ENCODE measurements at places on chromosomes 11 and 22. TPM values are rescaled to one million over a fixed set of nuclear protein-coding genes. Genes with fewer than 3 reads are reported as not detected.

- no peaks in the 10 kb centered on the region for H3K27me3 ChIP-seq
- H3K36me3 ChIP-seq = no peaks in the 10 kb centered on the region
- H3K4me1 ChIP-seq = no peaks in the 10 kb centered on the region
- no peak overlapping the region for H3K27ac ChIP-seq
Observed at GRCh38 chr22:44497218-44497904, 672 bp downstream of the RTL6 start.

Gene CHRDL2
- not detected for total RNA-seq

DNA sequence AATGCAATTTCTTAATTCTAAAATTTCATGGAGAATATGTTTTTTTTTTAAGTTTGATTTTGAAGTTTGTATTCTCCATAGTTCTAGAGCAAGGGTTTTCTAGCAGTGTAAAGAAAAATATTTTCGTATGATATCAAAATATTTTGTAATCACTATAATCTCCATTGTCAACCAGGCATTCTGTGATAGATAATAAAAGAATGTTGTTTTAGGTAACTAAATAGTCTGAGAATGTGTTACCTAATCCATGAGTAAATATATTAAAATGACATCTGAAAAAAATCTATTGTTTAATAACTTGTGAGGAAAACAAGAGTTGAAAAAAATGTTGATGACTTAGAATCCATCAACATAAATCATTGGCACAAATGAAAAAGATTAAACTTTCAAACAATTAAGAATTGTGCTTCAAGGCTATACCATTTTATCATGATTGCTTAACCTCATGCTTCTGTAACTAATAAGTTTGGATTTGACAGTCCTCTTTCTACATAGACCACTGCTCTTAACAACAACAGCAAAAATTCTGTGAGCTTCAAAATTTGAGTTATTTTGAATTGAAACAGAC lies 2211.8 kb downstream of the LRRC4C start:
- no peak overlapping the region for H3K27ac ChIP-seq
- H3K27me3 ChIP-seq = no peaks in the 10 kb centered on the region
- no peak for DNase-seq

Gene TNRC6B
- 31.5 TPM for total RNA-seq

Gene CDON
- total RNA-seq = 0.21 TPM

GRCh38 chr11:121134741-121135312 lies 33.8 kb downstream of the TECTA start:
- no peak overlapping the region for H3K4me3 ChIP-seq
- no peaks in the 10 kb centered on the region for H3K27me3 ChIP-seq
- H3K27ac ChIP-seq = no peak overlapping the region
- H3K36me3 ChIP-seq = no peaks in the 10 kb centered on the region

- DNase-seq = no peak
- H3K27me3 ChIP-seq = no peaks in the 10 kb centered on the region
- peaks cover 15% of the 10 kb centered on the region for H3K4me1 ChIP-seq
- no peak overlapping the region for H3K4me3 ChIP-seq
Observed at GRCh38 chr11:66055021-66055420, 2.9 kb downstream of the SF3B2 start.

Gene CYTH4
- total RNA-seq = 26.0 TPM

Gene STX5
- total RNA-seq = 28.6 TPM

GRCh38 chr22:20783844-20784723 lies 10.2 kb downstream of the SERPIND1 start:
- no peak overlapping the region for H3K4me3 ChIP-seq
- H3K27me3 ChIP-seq = no peaks in the 10 kb centered on the region
- peak overlapping the region; percentile 21 for H3K27ac ChIP-seq
- peak; percentile 28 for DNase-seq
- peaks cover 7% of the 10 kb centered on the region for H3K4me1 ChIP-seq

DNA sequence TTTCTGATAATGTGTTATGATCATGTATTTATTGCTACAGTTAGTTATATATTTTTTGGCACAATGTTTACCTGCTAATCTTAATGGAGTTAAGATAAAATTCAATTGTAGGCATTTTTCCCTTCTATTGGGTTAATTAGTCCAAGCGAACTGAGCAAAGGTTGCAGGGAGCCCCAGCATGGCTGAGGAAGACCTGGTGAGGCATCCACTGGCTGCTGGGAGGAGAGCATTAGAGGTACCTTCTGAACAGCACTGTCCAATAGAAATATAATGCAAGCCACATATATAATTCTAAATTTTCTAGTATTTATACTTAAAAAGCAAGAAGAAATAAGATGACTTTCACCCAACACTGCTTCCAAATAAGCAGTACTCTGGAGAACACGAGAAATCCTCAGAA lies 689 bp upstream of the TMEM126A start:
- H3K4me3 ChIP-seq = peak overlapping the region; percentile 77
- peak overlapping the region; percentile 85 for H3K27ac ChIP-seq
- H3K4me1 ChIP-seq = no peaks in the 10 kb centered on the region
- no peak for DNase-seq
- no peaks in the 10 kb centered on the region for H3K27me3 ChIP-seq
- no peaks in the 10 kb centered on the region for H3K36me3 ChIP-seq

- H3K4me3 ChIP-seq = no peak overlapping the region
- no peaks in the 10 kb centered on the region for H3K27me3 ChIP-seq
- no peak for DNase-seq
- H3K36me3 ChIP-seq = no peaks in the 10 kb centered on the region
- no peaks in the 10 kb centered on the region for H3K4me1 ChIP-seq
Observed at GRCh38 chr22:16721961-16722360, 103.2 kb downstream of the XKR3 start.

DNA sequence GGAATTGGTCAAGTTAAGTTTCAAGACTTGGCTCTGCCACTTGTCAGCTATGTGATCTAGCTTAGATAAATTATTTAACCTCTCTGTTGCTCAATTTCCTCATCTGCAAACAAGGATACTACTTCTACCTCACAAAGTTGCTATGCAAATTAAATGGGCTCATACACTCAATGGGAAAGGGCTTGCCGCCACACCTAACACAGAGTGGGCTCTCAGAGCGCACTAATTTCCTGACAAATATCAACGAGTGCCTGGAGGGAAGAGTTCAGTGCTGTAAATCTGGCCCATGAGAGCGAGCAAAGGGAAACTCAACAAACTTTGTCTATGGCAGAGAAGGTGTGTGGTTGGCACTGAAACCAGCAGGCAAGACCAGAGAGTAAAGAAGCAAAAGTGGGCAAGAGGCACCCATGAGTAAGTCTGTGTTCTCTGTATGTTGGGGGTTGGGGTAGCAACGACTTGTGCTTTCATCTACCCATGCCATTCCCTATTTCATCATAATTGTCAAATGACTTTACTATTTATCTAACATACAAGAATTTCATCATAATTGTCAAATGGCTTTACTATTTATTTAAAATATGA lies 60.7 kb upstream of the PHF21A start:
- no peaks in the 10 kb centered on the region for H3K36me3 ChIP-seq
- H3K27ac ChIP-seq = no peak overlapping the region
- no peak for DNase-seq
- no peaks in the 10 kb centered on the region for H3K4me1 ChIP-seq

DNA sequence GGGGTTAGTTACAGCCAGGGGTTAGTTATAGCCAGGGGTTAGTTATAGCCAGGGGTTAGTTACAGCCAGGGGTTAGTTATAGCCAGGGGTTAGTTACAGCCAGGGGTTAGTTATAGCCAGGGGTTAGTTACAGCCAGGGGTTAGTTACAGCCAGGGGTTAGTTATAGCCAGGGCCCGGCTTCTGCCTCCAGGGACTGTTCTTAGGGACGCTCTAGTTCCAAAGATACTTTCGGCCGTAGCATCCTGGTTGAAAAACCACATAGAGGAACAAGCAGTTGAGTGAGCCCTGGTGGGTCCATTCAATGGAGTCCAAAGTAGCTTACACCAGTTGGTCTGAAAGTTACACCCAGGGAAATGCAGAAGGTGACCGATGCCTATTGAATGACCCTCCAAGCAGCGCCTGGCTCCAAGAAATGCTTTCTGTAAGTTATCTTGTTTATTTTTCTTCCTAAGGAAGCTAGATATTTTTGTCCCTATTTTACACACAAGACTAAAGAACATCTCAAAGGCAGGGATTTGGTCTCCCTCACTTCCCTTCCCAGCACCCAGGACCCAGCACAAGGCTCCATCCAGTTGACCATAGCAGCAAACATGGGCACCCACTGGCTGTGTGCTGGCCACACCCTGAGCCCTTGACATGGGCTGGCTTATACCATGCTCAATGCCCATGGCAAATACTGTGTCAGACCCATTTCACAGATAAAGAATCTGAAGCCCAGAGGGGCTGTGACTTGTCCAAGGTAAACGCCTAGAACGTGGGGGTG lies 49.7 kb upstream of the SHISAL1 start:
- H3K4me1 ChIP-seq = no peaks in the 10 kb centered on the region
- H3K27me3 ChIP-seq = peaks cover 3% of the 10 kb centered on the region
- no peaks in the 10 kb centered on the region for H3K36me3 ChIP-seq
- no peak for DNase-seq
- H3K4me3 ChIP-seq = no peak overlapping the region

Gene ZNF214
- not detected for total RNA-seq

DNA sequence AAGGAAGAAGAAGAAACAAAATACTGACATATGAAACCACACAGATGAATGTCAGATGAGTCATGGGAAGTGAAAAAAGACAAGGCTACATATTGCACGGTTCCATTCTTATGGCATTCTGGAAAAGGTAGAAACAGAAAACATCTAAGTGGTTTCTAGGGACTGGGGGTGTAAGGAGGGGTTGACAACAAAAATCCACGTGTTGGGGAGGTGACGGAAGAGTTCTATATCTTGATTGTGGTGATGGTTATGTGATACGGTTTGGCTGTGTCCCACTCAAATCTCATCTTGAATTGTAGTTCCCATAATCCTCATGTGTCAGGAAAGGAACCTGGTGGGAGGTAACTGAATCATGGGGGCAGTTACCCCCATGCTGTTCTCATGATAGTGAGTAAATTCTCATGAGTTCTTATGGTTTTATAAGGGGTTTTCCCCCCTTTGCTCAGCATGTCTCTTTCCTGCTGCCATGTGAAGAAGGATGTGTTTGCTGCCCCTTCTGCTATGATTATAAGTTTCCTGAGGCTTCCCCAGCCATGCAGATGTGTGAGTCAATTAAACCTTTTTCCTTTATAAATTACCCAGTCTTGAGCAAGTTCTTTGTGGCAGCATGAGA lies 6.4 kb upstream of the ARFGAP3 start:
- H3K27ac ChIP-seq = peak overlapping the region; percentile 24
- no peaks in the 10 kb centered on the region for H3K36me3 ChIP-seq
- peaks cover 9% of the 10 kb centered on the region for H3K4me1 ChIP-seq
- no peaks in the 10 kb centered on the region for H3K27me3 ChIP-seq
- DNase-seq = peak; percentile 46

GRCh38 chr11:27777033-27777432 lies 76.8 kb upstream of the BDNF start:
- H3K4me1 ChIP-seq = no peaks in the 10 kb centered on the region
- H3K36me3 ChIP-seq = no peaks in the 10 kb centered on the region
- H3K4me3 ChIP-seq = no peak overlapping the region
- no peaks in the 10 kb centered on the region for H3K27me3 ChIP-seq
- H3K27ac ChIP-seq = no peak overlapping the region

- no peak overlapping the region for H3K27ac ChIP-seq
- no peaks in the 10 kb centered on the region for H3K27me3 ChIP-seq
- H3K4me1 ChIP-seq = no peaks in the 10 kb centered on the region
- no peak for DNase-seq
Observed at GRCh38 chr11:105244160-105244825, 104.7 kb upstream of the CARD18 start.

Gene GRAMD1B
- 49.1 TPM for total RNA-seq

DNA sequence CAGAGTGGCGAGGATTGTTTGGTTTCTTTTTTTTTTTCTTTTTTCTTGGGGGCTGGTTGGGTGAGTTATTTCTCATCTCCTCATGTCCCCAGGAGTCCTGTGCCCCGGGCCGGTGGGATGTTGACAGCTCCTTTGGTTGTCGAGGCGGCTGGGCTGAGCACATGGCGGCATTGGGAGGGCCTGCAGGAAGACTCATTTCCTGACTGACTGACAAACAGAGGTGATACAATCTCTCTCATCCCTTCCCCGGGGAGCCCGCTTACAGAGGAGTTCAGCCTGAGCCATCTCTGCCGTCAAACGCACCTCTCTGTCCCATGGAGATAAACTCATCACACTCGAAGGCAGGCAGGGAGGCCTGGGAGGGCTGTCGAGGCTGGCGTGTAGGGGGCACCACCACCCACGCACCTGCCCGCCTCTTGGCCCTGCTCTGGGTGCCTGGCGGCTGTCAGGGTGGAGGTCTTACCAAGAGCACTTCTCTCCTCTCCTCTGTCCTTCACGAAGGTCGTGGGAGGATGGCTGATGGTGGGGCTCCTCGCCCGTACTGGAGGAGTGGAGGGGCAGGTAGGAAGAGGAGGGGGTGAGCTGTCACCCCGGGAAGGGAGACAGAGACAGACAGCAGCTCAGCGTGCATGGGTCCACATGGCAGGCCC lies 60.0 kb upstream of the NECTIN1 start:
- H3K36me3 ChIP-seq = no peaks in the 10 kb centered on the region
- peaks cover 13% of the 10 kb centered on the region for H3K4me1 ChIP-seq
- no peak overlapping the region for H3K4me3 ChIP-seq
- H3K27ac ChIP-seq = no peak overlapping the region
- H3K27me3 ChIP-seq = no peaks in the 10 kb centered on the region

GRCh38 chr22:38142606-38143005 lies 32.1 kb upstream of the BAIAP2L2 start:
- no peaks in the 10 kb centered on the region for H3K27me3 ChIP-seq
- no peak for DNase-seq
- H3K4me1 ChIP-seq = no peaks in the 10 kb centered on the region
- H3K36me3 ChIP-seq = no peaks in the 10 kb centered on the region
- no peak overlapping the region for H3K4me3 ChIP-seq
- no peak overlapping the region for H3K27ac ChIP-seq

DNA sequence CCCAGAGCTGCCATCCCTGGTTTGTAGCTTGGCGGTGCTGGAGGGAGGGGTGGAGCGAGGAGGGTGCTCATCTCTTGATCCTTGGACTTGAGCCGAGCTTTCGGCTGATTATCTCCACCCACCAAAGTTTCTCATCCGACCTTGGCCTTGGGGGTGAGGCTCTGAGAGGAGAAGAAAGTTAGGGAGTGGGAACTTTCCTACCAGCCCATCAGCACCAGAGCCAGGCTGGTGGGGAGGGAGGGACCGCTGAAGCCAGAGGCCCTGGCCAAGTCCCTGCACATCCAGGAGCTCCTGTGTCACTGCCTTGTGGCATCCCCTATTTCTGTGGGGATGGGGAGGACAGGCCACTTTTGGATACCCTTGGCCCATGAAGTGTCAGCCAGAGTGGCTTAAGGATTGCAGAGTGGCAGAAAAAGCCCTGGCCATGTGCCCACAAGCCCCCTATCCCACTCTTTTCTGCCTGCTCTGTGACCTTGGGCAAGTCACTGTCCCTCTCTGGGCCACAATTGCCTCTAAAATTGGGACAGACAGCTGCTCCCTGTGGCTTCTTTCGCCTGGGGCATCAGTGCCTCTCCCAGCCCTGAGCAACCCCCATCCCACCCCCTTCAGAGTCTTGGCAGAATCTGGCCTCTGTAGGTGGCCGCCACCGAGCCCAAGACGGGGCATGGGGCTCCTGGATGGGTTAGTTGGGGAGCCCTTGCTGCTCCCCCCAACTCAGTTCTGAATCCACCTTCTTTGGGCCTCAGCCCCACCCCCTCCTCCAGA lies 10.3 kb downstream of the KCTD17 start:
- peaks cover 2% of the 10 kb centered on the region for H3K36me3 ChIP-seq
- peaks cover 11% of the 10 kb centered on the region for H3K4me1 ChIP-seq
- no peaks in the 10 kb centered on the region for H3K27me3 ChIP-seq
- no peak overlapping the region for H3K27ac ChIP-seq
- no peak for DNase-seq

- no peak overlapping the region for H3K27ac ChIP-seq
- no peak overlapping the region for H3K4me3 ChIP-seq
- H3K27me3 ChIP-seq = no peaks in the 10 kb centered on the region
Observed at GRCh38 chr11:117366248-117366647, 38.6 kb downstream of the CEP164 start.

All from GM12878 (cell line).